ENCODE measurements at places on chromosomes 12 and 14. TPM values are rescaled to one million over a fixed set of nuclear protein-coding genes. Genes with fewer than 3 reads are reported as not detected.

P2RX2 gene
- polyA plus RNA-seq = not detected

ARL1 gene
- 30.2 TPM for polyA plus RNA-seq

IL23A gene
- polyA plus RNA-seq = 12.4 TPM

RERGL gene
- polyA plus RNA-seq = not detected

AICDA gene
- polyA plus RNA-seq = 2.1 TPM

OVCH1 gene
- not detected for polyA plus RNA-seq

SRSF5 gene
- polyA plus RNA-seq = 1,200 TPM

CAPZA3 gene
- polyA plus RNA-seq = not detected

ERH gene
- polyA plus RNA-seq = 72.1 TPM

PLEK2 gene
- not detected for polyA plus RNA-seq

ESYT1 gene
- polyA plus RNA-seq = 156 TPM

OAS3 gene
- polyA plus RNA-seq = 12.9 TPM

CYP27B1 gene
- 0.09 TPM for polyA plus RNA-seq

SALL2 gene
- 0.34 TPM for polyA plus RNA-seq

FOXN4 gene
- polyA plus RNA-seq = not detected

G2E3 gene
- polyA plus RNA-seq = 20.4 TPM

CCDC196 gene
- not detected for polyA plus RNA-seq

TMEM179 gene
- not detected for polyA plus RNA-seq

PMEL gene
- 1.1 TPM for polyA plus RNA-seq

TMEM229B gene
- 7.0 TPM for polyA plus RNA-seq

MSI1 gene
- polyA plus RNA-seq = not detected

CISTR gene
- polyA plus RNA-seq = not detected

DTX1 gene
- 0.61 TPM for polyA plus RNA-seq

RND1 gene
- polyA plus RNA-seq = 2.6 TPM

STAC3 gene
- polyA plus RNA-seq = 2.4 TPM

FRS2 gene
- 11.2 TPM for polyA plus RNA-seq

CLEC9A gene
- not detected for polyA plus RNA-seq

PTPRR gene
- polyA plus RNA-seq = not detected

OR6C74 gene
- polyA plus RNA-seq = not detected

TTC8 gene
- 2.2 TPM for polyA plus RNA-seq

C12orf54 gene
- polyA plus RNA-seq = not detected

FLVCR2 gene
- polyA plus RNA-seq = 0.29 TPM

GPD1 gene
- not detected for polyA plus RNA-seq

TCL1B gene
- not detected for polyA plus RNA-seq

CELA1 gene
- 0.58 TPM for polyA plus RNA-seq

HSPB8 gene
- polyA plus RNA-seq = not detected

RNF31 gene
- 54.3 TPM for polyA plus RNA-seq

MUCL1 gene
- not detected for polyA plus RNA-seq

HOXC12 gene
- polyA plus RNA-seq = not detected

RPL36AL gene
- 504 TPM for polyA plus RNA-seq

TMPRSS12 gene
- polyA plus RNA-seq = not detected

GLIPR1L2 gene
- 1.6 TPM for polyA plus RNA-seq

PTPRB gene
- polyA plus RNA-seq = 0.30 TPM

SYCP3 gene
- polyA plus RNA-seq = 0.33 TPM

OR2AP1 gene
- polyA plus RNA-seq = not detected

GUCY2C gene
- 0.85 TPM for polyA plus RNA-seq

TAS2R8 gene
- polyA plus RNA-seq = not detected

VRTN gene
- not detected for polyA plus RNA-seq

TC2N gene
- 8.9 TPM for polyA plus RNA-seq

DHRS2 gene
- not detected for polyA plus RNA-seq

DEPDC4 gene
- polyA plus RNA-seq = 0.86 TPM

SLC4A8 gene
- 0.53 TPM for polyA plus RNA-seq

MYF6 gene
- not detected for polyA plus RNA-seq

KRT3 gene
- not detected for polyA plus RNA-seq
